Foreskin fibroblast (primary cell): ENCODE measurements at places on chromosomes 3 and 15.

DNA sequence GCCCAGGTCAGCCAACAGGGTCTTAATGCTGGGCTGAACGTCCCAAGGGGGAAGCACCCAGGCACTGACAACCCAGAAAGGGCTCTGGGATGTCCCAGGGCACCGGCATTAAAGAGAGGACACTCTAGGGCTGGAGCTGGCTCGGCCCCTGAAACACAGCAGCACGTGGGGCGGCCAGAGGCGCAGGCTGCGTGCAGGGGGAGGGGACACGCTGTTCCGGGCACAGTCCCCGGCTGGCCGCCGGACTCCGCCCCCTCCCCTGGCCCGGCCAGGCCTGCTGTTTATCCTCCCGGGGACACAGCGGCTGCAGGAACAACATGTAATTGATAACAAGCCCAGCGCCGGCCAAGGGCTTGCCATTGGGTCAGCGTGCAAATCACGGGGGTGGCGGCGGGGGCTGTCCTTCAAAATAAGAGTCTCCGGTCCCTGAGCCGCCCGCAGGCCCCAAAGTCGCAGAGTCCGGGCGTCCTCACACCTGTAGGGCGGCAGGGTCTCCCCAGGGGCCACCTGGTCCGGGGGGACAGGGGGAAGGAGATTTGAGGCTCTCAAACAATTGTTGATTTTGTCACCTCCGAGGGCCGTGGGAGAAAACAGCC is 1.3 kb downstream of the KLF15 start:
- peak; percentile 90 for DNase-seq

DNA sequence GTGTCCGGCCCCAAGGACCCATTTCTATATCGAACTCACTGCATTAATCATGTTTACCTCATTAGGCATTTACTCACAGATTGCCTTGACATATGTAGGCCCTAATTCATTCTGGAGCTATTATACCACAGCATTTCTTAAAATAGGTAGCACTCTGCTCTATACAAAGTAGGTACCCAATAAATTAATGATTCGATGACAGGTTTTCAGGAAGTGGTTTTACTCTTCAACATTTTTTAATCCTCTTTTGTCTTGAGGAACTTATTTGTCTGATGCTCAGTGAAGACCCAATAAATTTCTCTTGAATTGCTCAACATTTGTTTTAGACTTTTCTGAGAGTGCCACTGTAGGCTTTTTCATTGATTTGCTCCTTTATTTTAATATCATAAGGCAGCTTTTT is 12.1 kb downstream of the TGFBR2 start:
- no peak for DNase-seq

DNA sequence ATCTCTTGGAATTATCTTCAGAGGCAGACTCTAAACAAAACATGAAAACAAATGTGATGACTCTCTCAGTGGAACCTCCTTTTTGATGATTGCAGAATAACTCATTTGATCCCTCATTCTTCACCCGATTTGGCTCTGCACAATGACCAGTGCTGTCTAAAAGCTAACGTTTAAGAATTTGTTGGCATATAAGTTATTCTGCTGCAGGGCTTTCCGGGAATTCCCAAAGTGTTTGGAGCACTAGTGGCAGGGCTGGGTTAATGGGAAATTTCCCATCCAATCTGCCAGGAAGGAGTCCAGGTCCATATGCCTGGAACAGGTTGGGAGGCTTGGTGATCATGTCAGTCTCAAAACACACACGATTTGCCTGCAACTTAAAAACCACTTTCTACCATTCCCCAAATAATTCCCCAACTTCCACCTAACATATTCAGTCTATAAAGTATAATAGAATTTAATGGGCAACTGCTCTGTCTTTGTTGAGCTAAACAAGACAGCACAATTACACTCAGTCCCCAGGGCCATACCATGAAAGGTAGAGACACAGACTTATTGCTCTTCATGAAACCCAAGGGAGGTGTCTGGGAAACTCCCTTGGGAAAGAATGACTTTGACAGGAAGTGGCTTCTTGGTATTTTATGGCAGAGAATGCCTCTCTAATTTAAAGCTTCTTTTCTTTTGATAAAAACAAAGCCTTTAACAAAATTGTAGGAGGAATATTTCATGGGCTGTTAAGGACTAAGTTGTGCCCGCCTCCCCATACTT is 38.0 kb downstream of the ARRDC4 start:
- no peak for DNase-seq

DNA sequence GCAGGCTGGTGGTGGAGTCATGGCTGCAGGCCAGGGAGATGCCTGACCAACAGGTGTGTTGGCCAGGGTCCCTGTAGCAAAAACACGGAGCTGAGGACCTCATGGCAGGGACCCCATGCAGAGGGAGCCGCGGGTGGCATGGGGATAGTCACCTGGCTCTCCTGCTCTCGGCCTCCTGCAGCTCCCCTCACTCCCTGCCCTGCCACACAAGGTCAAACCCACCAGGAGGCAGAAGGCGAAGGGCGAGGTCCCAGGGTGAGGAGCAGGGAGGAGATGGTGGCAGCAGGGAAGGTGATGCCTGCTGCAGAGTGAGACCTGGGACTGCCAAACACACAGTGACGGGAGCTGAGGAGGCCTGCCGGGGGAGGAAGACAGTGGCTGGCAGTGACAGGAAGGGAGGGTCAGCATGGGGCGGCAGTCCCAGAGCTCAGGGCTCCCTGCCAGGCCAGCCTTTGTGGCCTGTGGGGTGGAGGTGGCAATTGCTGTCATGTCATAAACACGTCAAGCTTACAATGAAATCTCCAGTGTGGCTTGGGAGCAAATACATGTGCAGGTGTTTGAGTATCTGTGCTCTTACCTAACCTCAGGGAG is 144.3 kb downstream of the TJP1 start:
- DNase-seq: no peak

- DNase-seq: no peak
Measured at GRCh38 chr3:34859746-34860145, 779.6 kb upstream of the ARPP21 start.

DNA sequence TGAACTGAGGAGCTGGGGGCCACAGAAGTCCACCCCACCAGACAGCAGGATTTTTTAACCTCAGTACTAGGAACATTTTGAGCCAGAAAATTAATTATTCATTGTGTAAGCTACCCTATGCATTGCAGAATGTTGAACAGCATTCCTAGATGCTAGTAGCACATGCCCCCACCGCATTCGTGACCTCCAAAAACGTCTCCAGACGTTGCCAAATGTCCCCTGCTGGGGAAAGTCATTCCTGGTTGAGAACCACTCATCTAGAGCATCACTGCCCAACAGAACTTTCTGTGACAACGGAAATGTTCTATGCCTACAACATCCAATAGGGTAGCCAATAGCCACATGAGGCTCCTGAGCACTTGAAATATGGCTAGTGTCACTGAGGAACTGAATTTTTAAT is 333.5 kb downstream of the FOXP1 start:
- no peak for DNase-seq

- peak; percentile 66 for DNase-seq
Measured at GRCh38 chr3:66098436-66098835, 59.7 kb upstream of the MAGI1 start.

- DNase-seq: peak; percentile 3
Measured at GRCh38 chr15:81516012-81516411, 142.0 kb upstream of the TMC3 start.

DNA sequence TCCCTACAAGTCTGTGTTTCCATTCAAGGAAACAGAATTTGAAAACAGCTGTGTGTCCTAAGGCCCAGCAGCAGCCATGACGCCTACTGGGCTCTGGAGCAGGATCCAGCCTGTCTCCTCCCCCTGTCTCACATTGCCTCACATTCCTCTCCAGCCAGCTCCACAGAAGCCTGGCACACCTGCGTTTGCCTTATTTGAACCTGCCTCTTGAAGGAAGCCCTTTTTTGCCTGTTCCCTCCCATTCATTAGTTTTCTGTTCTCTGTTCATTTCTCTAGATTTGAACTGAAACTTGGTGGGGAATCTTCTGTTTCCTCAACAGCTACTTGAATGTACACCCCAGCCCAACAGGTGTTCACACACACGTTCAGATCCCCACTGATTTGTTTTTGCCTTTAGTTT is 890.5 kb downstream of the TUSC7 start:
- no peak for DNase-seq

DNA sequence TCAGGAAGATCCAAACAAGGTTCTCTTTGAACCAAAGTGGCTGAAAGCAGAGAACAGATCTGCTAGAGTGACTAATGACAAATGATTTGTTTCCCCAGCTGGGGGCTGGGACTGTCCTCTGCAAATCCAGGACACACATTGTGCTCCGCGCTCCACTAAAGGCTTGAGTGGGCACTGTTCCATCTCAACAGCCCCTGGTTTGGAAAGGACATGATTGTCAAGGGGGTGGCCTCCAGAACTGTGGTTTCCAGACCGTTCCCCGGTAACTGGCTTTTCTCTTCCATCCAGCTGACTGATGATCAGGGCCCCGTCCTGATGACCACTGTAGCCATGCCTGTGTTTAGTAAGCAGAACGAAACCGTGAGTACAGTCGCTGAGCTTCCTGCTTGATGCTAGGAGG is 91.0 kb downstream of the LRTM1 start:
- no peak for DNase-seq

- DNase-seq: no peak
Measured at GRCh38 chr15:68595761-68596160, 17.0 kb downstream of the CORO2B start.

DNA sequence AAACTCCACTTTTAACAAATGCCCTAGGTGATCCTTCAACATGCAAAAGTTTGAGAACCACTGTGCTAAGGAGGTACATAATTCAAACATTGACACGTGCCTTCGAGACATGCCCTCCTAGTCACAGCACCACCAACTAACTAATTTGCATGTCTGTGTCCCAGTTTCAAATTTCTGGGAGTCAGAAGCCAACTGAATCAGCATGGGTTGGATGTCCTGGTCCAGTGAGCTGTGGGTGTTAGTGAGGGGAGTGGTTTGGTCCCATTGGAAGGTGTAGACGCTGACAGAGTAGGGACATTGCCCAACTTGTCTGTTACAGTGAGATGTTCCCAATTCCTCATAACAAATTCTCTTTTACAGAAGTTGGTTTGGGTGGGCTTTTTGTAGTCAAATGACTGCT is 67.3 kb upstream of the ADPGK start:
- no peak for DNase-seq

DNA sequence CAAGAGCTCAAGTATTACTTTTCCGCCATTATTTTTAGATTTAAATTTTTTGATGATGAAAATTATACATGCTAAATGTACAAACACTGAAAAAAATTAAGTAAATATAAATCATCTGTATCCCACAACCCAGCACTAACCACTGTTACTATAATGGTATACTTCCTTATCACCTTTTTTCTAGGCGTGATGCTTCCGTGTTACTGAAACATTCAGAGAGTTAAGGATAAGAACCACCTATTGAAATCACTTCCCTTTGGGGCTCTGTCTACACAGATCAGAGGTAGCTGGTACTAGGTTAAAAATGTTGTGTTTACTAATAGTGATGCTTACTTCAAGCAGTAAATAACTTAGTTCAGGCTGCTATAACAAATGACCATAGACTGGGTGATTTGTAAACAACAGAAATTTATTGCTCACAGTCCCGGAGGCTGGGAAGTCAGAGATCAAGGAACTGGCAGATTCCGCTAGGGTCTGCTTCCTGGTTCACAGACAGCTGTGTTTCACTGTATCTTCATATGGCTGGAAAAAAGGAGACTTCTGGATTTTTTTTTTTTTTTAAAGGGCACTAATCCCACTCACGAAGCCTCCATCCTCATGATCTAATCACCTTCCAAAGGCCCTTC is 6.4 kb downstream of the SNX4 start:
- no peak for DNase-seq

DNA sequence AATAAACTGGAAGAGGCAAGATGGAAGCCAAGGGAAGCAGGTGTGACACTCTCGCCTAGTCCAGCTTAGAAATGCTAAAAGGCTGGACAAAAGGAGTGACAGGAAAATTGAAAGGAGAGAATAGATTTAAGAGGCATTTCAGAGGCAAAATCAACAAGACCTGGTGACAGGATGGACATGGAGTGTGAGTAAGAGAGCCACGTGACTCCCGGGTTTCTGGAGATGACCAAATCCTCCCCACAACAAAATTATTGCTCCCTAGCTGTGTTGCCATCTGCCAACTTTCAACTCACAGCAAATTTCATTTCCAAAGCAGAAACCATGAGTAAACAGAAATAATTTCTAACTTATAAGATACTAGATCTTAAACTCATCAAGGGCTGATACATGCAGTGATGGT is 52.6 kb downstream of the MTHFS start:
- no peak for DNase-seq

- no peak for DNase-seq
Measured at GRCh38 chr15:78127882-78128281, 3.4 kb downstream of the CIB2 start.

- DNase-seq: peak; percentile 68
Measured at GRCh38 chr3:52507359-52507758, 12.2 kb downstream of the STAB1 start.

DNA sequence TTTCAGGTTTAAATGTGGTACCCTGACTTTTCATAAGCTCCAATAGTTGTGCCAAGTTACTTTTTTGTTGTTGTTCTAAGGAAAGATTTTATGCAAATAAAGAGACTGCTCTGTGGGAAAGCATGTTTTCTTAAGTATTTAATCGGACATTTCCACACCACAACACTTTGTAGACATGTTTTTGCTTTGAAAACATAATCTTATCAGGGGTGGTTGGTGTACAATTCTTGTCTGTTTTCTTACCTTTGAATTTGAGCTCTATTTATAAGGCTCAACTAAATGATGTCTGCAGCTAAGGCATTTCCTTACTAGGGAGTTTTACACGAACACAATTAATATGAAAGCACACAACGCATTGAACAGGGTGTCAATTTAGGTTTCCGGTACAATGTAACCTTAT is 81.5 kb upstream of the CDIN1 start:
- DNase-seq: no peak

GRCh38 chr15:83088876-83089275 is 18.6 kb upstream of the TM6SF1 start:
- DNase-seq: no peak

DNA sequence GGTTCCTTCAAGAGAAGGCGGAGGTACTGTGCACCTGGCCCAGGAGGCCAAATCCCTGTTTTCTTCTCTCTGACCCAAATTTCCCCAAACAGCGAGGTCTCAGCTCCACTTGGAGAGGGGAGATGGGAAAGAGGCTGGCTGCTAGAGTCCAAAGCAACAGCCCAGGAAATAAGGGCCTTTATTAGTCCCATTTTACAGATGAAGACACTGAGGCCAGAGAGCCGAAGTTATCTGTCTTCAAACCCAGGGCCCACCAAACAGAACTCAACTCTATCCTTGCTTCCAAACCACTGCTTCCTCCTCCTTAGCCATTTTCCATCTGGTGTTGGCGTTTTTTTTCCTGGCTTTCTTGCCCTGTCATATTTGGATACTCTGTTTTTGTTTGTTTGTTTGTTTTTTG is 22.0 kb upstream of the FLNB start:
- DNase-seq: no peak

DNA sequence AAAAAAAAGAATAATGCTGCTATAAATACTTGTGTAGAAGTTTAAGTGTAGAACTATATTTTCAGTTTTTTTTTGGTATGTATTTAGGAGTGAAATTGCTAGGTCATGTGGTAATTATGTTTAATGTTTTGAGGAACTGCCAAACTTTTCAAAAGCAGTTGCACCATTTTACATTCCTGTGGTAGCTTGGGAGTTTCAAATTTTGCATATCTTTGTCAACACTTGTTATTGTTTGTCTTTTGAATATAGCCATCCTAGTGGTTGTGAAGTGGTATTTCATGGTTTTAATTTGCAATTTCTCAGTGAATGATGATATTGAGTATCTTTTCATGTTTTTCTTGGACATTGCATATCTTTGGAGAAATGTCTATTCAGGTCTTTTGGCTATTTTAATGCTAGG is 30.4 kb downstream of the SKIL start:
- no peak for DNase-seq
